Stimulated activated CD4-positive, alpha-beta T cell treated with anti-CD3 and anti-CD28 coated beads, TNF-alpha, amount 100 ng/mL, for 1 hour (primary cell): ENCODE measurements at places on chromosomes 1 and 21.

DNA sequence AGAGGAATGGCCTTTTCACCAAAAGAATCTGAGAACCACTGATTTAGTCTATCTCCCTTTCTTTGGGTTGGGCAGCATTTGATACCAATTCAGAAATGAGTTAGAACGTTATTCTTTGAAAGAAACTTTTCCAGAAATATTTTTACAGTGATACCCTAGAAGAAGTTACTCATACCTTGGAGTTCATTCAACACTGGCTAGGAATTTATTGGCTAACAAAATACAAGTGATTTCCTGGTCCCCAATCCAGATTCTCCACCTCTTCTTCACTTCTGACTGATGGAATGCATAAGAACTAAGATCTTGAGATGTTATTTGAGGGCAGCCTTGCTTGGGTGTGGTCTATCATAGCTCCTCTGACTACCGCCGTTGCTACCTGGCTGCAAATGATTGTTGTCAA is 9.4 kb downstream of the C1orf162 start:
- DNase-seq, result no peak

- no peak for DNase-seq
Measured at GRCh38 chr21:45418301-45419071, 13.5 kb downstream of the COL18A1 start.

GRCh38 chr1:230399321-230400006 is 26.7 kb downstream of the PGBD5 start:
- DNase-seq, result no peak

DNA sequence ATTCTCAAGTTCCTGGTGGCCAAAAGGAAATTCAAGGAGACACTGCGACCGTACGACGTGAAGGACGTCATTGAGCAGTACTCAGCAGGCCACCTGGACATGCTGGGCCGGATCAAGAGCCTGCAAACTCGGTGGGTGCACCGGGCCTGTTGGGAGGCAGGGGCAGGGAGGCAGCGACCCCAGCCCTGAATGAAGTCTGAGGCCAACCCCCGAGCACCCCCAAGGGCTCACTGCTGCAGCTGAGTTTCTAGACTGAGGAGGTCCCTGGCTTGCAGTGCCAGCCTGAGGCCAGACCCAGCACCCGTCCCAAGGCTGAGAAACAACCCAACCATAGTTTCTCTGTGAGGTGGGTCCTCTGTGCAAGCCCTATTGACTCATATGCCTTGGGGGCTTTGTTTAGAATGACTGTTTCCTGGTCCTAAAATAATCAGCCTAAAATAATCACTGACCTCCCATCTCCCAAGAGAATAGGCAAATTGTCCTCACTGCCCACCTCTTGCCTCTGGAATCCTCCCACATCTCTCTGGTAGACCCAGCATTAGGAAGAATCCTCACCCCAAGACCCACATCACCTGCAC is 27.1 kb downstream of the CITED4 start:
- no peak for DNase-seq

DNA sequence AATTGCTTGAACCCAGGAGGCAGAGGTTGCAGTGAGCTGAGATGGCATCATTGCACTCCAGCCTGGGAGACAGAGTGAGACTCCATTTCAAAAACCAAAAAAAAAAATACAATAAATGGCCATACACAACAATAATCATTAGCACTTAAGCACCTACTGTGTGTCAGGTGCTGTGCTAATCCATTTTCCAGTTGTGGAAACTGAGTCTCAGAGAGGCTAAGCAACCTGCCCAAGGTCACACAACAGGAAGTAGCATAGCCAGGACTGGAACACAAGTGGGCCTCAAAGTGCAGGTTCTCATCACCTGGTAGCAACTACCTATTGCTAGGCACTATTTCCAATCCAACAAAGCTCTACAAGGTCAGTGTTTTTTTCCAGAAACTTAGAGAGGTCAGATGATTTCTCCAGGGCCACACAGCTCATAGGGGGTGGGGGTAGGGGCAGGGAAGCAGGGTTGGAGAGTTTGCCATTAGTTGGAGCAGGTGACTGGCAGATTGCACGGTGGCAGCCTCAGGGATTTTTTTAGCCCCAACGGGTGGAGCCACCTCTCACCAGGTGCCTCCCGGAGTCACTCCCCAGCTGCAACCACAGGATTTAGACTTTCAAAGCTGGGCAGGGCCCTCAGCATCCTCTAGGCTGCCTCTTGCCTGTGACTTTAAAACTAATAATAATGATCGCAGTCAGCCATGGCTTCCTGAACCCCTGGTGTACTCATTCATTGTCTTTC is 52.5 kb upstream of the ID3 start:
- no peak for DNase-seq

- no peak for DNase-seq
Measured at GRCh38 chr1:62396871-62397270, 40.0 kb upstream of the USP1 start.
